ENCODE measurements at places on chromosomes 6 and 20. TPM values are rescaled to one million over a fixed set of nuclear protein-coding genes. Genes with fewer than 3 reads are reported as not detected.

The CLDN20 gene
- total RNA-seq = not detected

The BAK1 gene
- total RNA-seq = 13.8 TPM

DNA sequence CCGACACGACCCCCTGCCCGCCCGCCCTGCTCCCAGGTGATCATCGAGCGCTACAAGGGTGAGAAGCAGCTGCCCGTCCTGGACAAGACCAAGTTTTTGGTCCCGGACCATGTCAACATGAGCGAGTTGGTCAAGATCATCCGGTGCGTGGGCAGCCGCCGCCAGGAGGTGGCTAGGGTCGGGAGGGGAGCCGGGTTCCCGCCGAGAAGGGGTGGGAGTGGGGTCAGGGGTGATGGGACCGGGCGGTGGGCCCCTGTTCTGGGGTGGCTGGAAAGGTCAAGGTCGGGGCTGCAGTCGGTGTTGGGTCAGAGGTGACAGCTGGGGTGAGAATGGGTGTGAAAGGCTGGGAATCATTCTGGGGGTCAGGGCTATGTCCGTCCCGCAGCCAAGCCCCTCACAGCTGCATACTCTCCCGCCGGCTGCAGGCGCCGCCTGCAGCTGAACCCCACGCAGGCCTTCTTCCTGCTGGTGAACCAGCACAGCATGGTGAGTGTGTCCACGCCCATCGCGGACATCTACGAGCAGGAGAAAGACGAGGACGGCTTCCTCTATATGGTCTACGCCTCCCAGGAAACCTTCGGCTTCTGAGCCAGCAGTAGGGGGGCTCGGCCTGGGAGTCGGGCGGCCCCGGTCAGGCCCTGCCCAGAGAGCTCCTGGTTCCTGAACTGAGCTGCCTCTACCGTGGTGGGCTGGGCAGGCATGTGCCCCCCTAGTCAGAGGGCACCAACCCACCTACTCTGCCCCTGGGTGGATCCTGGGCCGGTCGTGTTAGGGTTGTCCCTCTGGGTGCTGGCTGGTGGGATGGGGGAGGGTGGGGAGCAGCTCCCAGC lies 1.0 kb downstream of the MAP1LC3A start:
- DNase-seq = no peak

- no peak for DNase-seq
Measured at GRCh38 chr6:157095569-157095968, 227.8 kb downstream of the TMEM242 start.

DNA sequence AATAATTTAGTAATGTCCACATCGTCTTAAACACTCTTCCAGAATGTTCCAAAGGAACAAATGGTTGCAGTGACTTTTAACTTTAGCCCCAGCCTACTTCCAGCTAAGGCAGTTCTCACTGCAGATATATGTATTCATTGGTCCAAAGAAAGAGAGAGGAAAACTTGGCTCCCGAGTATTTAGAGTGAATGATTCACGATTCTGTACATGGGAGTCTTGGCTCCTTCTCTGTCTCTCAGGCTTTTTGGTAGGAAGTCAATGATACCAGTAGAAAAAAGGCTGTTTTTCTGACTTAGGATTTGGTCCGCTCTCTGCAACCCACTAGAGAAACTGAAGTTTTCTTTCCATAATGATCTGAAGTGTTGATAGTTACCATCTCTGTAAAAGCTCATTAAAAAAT lies 38.6 kb downstream of the E2F3 start:
- peak; percentile 44 for DNase-seq

DNA sequence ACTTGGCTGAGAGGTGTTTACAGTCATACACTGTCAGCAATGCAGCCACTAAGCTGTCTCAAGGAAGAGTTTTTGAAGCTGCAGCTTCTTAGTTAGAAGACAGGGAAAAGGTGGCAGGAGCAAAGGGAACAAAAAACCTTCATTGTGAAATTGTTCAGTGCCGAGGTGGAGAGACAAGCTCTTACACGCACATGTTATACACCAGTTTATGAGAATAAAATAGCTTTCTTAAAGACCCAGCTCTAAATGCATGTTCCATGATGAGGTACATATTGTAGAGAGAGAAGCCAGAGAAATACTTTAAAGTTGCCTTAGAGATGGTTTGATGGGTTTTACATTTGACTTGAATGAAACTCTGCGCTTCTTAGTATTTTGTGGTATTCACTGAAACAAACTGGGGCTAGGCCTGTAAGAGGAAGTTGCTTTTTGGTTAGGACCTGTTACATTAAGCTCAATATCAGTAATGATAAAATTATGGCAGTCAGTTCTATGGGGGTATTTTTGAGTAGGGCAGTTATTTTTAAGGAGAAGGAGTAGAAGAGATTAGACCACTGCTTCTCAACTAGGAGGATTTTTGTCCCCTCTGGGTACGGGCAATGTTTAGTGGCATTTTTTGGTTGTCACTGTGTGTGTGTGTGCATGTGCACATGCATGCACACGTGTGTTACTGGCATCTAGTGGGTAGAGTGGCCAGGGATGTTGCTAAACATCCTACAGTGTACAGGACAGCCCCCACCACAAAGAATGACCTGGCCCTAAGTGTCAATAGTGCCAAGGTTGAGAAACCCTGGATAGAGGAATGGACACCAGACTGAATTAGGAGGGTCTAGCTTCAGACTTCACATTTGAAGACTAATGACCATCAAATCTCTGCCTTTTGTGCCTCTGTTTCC lies 9.8 kb downstream of the NEDD9 start:
- DNase-seq = no peak

Measured in osteoblast (primary cell).